ENCODE measurements at places on chromosomes 6 and 20. TPM values are rescaled to one million over a fixed set of nuclear protein-coding genes. Genes with fewer than 3 reads are reported as not detected.

DNA sequence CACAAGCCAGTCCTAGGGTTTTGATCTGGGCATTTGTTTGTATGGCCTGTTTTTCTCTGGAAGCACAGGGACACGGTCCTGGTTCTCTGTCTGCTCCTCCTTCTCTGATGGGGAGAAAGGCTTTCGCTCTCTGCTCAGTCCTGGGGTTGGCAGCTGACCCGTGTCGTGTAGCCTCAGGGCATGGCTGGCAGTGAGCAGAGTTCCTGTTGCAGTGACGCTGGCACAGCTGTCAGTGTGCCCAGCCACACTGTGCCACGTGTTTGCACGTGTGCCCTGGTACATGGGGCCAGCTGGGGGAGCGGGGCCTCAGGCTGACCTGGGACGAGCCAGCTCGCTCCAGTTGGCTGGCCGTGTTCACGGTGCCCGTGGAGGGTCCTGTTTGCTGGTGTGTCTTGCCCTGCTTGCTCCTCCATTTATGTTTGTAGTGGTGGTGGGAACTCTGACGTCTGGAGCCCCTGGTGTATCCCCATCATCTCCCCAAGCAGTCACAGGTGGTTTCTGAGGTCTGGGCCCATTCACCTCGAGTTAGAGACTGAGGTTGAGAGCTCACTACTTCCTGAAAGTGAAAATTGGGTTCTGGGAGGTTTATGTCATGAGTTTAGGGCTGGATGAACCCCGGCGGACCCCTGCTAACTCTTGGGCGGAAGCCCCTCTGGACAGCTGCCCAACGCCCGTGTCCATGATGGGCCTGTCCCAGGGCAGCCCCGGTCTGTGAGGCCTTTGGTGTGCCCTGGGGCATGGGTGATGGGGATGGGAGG lies 10.2 kb upstream of the DNAJC5 start:
- DNase-seq: no peak

Gene EPPIN
- total RNA-seq: not detected

Gene GGTLC1
- not detected for total RNA-seq

DNA sequence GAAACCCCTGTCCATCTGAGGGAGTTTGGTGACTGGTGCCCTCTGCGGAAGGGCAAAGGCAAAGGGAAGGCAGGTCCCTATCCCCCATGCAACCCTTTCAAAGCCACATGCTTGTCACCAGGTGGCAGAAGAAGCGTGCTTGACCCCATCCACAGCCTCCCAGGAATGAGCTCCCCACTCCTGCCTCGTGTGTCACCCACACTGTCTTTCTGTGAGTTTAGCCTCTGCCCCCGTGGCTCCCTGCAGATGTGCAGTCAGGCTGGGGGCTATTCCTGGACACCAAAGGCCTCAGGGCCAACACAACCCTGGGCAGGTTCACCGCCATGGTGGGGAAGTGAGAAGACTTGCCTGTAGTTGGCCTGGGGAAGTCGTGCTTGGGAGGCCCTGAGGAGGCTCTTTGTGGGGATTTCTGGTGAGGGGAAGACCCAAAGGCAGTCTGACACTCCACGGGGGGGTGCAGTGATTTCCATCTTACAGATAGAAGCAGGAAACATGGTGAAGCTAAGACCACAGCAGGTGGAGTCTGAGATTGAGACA lies 16.6 kb upstream of the PCMTD2 start:
- DNase-seq: no peak

Gene EFCAB8
- total RNA-seq: not detected

- DNase-seq: no peak
Observed at GRCh38 chr6:170129691-170130171, 161.1 kb downstream of the DLL1 start.

Gene C20orf202
- 1.4 TPM for total RNA-seq

DNA sequence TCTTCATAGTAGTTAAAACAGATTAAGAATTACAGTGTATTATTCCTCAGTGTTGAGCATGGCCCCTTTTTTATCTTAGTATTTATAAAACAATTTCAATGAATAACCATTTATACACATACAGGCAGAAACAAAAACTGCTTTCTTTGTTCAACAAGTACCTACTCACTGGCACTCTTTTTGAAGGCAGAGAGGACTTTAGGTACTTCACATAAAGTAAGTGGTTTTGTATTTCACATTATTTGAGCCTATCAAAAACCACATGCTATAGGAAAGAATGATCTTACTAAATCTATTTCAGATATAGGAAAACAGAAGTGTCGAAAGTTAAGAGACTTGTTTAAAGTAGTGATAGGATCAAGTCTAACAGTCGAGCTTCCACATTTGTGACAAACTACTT lies 73.8 kb downstream of the PRKN start:
- DNase-seq: no peak

DNA sequence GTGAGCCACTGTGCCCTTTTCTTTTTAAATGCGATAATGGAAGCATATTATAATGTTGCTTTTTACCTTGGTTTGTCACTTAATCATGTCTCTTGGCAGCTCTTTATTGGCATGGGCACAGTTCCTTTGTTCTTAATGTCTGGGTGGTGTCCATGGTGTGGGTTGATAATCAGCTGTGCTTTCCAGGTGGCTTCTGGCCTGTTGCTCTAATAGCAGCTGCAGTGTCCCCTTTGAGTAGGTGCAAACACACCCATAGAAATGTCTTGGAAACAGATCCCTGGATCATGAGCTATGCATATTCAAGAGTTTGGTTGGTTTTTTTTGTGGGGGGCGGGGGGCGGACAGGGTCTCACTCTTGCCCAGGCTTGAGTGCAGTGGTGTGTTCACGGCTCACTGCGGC lies 29.9 kb downstream of the EFCAB8 start:
- no peak for DNase-seq

- DNase-seq: no peak
Observed at GRCh38 chr6:84979541-84979940, 215.1 kb upstream of the TBX18 start.

Gene GPR63
- total RNA-seq: 0.20 TPM

DNA sequence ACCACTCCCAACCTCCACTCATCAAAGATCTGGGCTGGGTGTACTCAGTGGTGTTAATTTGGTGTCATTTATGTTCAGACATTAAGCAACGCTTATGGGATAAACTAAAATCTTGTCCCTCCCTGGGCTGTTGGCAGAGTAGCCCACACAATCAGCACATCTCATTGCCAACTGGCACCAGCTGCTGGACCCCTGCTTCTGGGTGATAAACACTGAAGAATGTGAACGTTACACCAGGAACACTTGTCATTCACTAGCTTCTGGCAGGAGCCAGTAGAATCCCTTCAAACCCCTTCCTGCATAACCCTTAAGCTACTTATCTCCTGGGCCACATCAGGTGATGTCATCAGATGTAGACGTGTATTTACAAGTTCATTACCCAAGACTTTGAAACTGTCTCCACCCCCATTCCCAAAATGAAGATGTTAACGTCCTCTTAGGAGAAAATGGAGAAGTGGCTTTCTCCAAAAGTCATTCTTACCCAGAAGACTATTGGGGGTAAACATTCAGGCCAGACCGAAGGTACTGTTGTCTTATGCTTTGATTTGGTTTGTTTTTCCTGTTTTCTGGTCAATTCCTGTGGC lies 107.8 kb upstream of the CD93 start:
- no peak for DNase-seq

DNA sequence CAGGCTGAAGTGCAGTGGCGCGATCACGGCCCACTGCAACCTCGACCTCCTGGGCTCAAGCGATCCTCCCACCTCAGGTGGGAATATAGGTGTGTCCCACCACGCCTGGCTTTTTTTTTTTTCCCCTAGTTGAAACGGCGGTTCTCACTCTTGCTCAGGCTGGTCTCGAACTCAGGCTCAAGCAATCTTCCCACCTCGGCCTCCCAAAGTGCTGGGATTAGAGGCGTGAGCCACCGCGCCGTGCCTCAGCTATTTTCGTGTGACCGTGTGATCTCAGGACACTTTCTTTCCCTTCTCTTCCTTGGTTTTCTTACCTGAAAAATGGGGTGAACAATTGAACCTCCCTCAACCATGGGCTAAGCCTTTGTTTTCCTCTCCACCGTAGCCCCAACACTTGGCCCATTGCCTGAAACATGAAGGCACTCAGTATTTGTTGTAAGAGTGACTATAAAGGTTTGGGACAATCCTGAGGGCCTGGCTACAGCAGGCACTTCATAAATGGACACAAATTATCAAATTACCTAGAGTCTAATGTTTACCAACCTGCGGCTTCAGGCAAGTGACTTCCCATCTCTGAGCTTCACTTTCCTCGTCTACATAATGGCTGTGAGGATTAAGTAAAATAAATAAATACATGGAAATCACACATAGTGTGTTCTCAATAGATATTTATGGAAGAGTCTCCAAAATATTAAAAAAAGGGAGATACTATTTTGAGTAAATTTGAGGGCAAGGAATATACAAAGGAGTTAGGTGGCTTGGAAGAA lies 31.4 kb upstream of the ID1 start:
- no peak for DNase-seq

Gene PFDN4
- 32.8 TPM for total RNA-seq

Gene CDH4
- total RNA-seq: 4.2 TPM

DNA sequence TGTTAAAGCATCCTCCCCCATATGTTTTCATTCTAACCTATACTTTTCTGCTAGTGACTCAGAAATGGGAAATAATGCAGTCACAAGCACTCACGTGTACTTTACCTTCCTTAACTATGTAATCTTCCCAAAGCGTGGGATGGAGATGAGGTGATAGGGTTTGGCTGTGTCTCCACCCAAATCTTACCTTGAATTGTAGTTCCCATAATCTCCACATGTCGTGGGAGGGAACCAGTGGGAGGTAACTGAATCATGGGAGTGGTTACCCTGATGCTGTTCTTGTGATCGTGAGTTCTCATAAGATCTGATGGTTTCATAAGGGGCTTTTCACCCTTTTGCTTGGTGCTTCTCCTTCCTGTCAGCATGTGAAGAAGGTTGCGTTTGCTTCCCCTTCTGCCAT lies 35.4 kb downstream of the AGPAT4 start:
- DNase-seq: no peak

DNA sequence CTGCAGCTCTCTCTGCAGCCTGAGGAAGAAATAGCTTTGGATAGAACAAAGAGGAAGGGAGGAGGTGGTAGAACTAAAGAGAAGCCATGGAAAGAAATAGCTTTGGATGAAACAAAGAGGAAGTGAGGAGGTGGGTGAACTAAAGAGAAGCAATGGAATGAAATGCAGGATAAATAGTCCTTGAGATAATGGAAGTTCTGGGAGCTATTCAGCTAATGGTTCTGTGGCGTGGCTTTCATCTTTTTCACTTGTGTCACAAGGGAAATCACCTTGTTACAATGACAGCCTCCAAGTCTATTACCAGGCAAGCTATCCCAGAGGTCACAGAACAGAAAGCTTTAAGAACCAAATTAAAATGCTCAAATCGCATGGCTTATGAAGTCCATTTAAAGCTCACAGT lies 141.3 kb upstream of the ARG1 start:
- no peak for DNase-seq

DNA sequence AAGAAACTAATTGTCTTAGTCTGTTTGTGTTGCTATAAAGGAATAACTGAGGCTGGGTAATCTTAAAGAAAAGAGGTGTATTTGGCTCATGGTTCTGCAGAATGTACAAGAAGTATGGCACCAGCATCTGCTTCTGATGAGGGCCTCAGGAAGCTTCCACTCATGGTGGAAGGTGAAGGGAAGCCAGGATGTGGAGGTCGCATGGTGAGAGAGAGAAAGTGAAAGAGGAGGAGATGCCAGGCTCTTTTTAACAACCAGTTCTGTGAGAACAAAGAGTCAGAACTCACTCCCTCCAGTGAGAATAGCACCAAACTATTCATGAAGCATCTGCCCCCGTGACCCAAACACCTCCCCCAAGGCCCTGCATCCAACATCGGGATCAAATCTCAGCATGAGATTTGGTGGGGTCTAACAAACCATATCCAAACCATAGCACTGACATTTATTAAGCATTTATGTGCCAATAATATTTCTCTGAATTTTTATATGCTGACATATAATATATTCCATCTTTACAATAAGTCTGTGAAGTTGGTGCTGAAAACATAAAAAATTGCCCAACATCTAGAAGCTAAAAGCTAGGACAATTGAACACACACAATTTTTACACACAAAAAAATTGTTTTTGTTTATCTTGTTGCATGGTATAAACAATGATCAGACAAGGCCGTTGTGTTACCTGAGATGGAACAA lies 29.2 kb upstream of the BTN3A2 start:
- DNase-seq: no peak

- DNase-seq: peak; percentile 76
Observed at GRCh38 chr20:51447097-51447764, 95.3 kb downstream of the NFATC2 start.

Data from lower leg skin (tissue), 4 donors.